ENCODE measurements at places on chromosomes 13 and 19.

GRCh38 chr13:56501750-56502149 is 639.0 kb upstream of the PRR20A start:
- no peak for DNase-seq

DNA sequence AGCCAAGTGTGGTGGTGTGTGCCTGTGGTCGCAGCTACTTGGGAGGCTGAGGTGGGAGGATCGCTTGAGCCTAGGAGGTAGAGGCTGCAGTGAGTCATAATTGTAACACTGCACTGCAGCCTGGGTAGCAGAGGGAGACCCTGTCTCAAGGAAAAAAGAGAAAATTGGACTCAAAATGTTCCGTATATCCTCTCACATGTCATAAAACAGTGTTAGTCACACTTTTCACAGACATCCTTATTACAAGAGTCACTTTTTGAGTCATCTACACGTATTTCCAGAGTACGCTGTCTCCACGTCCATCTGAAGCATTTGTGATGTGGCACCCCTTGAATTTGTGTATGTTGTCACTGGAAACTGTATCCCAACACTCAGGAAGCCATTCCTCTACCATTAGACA is 133.0 kb downstream of the SIPA1L3 start:
- DNase-seq: no peak

GRCh38 chr19:44603201-44603945 is 10.0 kb upstream of the IGSF23 start:
- no peak for DNase-seq

- no peak for DNase-seq
These were observed 37.6 kb upstream of the IGFL1 start for GRCh38 chr19:46191972-46192371.

GRCh38 chr19:16771618-16772017 is 52.0 kb downstream of the NWD1 start:
- DNase-seq: peak; percentile 96

DNA sequence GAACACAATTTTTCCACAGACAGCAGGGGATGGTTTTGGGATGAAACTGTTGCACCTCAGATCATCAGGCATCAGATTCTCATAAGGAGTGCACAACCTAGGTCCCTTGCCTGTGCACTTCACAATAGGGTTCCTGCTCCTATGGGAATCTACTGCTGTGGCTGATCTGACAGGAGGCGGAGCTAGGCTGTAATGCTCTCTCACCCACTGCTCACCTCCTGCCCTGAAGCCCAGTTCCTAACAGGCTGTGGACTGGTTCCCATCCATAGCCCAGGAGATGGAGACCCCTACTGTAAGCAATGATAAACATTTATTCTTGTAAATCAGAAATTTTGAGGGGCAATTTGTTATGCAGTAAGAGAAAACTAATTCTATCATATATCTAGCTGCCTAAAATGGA is 1234.7 kb downstream of the SLITRK1 start:
- no peak for DNase-seq

GRCh38 chr19:42313840-42314755 is 989 bp downstream of the TMEM145 start:
- no peak for DNase-seq

DNA sequence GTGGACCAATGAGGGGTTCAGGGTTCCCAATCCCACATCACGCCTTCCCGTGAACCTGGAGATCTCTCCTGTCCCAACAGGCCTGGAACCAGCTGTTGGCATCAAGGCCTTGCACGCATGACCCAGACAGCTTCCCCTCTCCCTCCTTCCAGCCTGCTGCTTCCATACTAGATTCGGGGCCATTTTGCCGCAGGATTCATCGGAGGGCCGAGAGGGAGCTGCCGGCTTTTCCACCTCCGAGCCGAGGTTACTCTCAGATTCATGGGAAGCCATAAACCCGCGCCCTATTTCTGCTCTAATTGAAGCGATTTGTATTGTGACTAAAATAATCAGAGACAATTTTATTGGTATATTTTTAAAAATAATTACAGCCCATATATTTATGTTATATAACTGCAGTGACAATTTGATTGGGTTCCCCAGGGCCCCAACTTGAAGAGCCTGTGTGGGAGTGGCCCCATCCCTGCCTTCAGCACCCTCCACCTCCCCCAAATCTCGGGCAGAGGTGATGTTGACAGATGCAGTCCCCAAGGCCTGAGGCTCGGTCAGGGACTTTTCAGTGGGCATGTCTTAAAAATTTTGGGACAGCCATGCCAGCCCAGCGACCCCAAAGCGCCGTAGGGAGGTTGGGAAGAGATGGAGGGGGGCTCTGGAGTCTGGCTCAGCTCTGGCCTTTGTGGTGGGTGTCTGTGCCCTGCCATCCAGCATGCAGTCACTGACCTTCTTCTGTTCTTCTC is 30.8 kb upstream of the PEPD start:
- no peak for DNase-seq

DNA sequence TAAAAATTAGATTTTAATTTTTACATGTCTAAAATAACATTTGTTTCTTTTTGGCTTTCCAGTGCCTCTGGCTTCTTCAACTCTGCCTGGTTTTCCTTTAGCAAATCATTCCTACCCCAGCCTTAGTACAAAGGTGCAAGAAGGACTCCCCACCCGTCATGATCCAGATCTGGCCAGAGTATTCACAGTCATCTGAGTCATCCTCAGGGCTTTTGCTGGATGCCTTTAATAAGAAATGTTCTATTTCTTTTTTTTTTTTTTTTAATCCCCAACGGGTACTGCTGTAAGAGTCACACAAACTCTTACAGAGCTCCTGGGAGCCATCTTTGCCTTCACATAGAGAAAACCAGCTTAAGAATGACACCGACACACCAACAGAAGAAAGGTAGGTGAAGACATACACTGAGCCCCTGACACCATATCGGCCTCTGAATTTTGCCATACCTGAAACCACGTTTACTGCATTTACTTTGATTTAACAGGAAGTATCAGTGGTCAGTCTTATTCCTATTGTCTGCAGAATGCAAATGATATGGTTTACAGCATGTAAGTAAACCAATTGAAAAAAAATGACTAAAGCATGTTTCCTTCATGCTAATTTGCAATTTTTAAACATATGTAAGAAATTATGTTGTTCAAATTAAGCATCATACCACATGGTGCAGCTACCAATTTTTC is 184.4 kb downstream of the NALCN start:
- DNase-seq: no peak

DNA sequence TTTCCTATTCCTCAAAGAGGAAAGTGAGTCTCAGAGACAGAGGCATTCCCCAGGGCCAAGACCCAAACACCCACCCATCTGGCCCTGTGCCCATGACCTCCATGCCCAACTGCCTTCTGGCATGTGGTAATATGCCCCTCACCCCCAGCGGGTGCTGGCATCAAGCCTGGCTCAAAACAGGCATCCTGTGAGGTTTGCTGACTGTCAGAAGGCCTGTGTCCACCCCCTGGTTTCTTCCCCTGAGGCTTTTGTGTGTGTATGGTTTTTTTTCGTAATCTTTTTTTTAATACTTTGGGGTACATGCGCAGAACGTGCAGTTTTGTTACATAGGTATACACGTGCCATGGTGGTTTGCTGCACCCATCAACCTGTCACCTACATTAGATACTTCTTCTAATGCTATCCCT is 7.6 kb upstream of the KANK2 start:
- no peak for DNase-seq

- DNase-seq: no peak
These were observed 71.2 kb upstream of the STK24 start for GRCh38 chr13:98648141-98648540.

- DNase-seq: no peak
These were observed 48.1 kb downstream of the FBN3 start for GRCh38 chr19:8101311-8101710.

- DNase-seq: no peak
These were observed 32.5 kb downstream of the MARK4 start for GRCh38 chr19:45283443-45284033.

DNA sequence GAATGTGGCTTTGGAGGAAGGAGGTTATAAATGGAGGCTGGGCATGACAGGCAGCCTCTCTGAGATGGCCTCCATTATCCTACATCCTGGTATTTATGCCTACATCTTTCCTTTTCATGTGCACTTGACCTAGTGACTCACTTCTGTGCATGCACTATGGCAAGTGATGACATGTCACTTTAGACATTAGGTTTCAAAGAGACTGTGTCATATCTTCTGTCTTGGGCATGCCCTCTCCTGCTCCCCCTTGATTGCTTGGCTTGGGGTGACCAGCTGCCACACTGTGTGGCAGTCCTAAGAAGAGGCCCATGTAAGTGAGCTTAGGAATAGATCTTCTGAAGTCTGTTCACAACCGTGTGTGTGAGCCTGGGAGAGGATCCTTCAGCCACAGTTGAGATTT is 472.8 kb downstream of the FGF9 start:
- DNase-seq: no peak

DNA sequence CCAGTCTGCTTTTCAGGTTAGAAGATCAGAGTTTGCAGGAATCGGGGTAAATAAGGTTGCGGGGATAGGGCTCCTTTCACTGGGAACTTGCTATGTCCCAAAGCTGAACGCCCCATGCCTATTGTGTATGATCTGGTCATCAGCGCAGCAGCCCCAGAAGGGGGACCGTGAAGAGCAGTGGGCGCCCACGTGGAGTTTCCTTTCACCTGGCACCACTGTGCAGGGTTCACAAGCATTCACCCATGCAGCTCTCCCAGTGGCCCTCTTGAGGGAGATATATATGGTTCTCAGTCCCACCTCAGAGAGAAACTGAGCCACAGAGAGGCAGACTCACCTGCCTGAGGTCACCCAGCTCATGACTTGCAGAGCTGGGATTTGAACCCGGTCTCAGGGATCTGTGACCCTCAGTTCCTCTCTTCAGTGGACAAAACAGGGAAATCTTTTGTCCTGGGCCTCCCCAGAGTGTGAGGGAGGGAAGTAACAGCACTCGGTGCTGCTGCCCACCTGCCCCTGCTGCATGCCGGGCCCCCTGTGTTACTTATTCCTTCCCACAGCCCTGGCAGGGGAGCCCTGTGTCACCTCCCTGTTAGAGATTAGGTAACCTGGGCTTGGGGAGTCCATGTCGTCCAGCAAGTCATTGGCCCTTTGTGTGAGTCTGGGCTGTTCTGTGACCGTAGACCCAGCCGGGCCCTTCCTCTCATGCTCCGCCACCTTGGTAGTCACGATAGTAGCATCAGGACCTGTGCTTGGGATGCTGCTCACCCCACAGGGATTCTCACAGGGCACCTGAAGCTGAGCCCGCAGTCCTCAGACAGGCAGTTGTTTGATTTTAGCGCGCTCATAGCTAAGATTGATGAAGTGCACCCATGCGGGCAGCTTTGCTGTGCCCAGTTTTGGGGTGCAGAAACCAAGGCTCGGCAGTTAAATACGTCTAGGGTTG is 27.9 kb downstream of the PPP5C start:
- DNase-seq: no peak

- no peak for DNase-seq
These were observed 1344.9 kb downstream of the UQCRFS1 start for GRCh38 chr19:27868007-27868406.

GRCh38 chr19:29524201-29524911 is 1.4 kb upstream of the VSTM2B start:
- no peak for DNase-seq

DNA sequence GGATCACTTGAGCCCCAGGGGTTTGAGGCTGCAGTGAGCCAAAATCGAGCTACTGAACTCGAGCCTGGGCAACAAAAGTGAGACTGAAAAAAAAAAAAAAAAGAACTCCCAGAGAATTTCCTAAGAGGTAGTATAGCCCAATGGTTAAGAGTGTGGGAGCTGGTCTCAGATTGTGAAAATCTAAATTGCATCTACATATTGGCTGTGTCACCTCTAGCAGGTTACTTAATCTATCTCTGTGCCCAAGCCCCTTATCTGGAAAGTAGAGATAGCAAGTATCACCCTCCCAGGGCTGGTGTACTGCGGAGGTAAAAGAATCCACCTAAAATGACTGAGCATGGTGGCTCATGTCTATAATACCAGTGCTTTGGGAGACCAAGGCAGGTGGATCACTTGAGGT is 3.7 kb upstream of the PLAUR start:
- no peak for DNase-seq

DNA sequence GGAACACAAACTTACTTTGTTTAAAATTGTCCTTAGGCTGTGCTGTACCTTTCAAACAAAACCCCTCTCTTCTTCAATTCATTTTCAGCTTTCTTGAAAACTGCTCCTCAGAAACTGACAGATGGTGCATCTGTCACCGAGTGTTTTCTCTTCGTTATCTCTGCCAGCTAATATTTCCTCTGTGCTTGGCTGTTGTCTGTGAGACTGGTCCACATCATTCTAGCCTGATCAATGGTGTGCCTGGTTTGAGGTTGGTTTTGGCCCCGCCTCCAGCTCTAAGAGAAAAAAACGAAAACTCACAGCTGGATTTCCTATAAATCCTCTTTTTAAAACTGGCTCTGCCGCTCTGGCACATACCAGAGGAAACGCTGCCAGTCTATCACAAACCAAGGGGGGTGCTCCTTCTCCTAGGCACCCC is 79.7 kb downstream of the STARD13 start:
- DNase-seq: no peak

DNA sequence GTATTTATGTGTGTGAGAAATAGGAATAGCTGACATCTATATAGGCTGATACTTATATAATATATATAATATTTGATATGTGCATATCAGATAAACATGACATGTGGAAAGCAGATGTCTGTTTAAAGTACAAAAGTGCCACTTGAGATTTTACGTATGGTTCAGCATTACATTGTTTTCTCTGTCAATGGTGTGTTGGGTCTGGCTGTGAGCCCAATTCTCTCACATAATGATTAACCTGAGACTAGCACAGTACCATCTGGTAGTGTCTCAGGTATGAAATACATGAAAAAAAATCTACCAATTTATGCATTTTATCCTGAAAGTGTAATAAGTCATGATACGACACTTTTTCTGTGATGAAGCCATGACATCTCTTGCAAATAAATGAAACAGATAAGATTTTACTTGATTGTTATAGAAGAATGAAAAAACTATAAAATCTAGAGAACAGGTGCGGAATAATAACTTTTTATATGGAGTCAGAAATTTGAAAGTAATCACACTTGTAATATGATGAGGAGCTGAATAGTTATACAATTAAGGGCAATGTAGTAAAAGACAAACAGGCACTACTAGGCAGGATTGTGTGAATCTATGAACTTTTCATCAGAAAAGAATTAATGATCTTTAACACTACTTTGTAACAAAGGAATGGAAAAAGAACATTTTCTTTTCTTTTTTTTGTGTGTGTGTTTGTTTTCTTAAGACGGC is 1405.0 kb downstream of the OLFM4 start:
- DNase-seq: no peak

DNA sequence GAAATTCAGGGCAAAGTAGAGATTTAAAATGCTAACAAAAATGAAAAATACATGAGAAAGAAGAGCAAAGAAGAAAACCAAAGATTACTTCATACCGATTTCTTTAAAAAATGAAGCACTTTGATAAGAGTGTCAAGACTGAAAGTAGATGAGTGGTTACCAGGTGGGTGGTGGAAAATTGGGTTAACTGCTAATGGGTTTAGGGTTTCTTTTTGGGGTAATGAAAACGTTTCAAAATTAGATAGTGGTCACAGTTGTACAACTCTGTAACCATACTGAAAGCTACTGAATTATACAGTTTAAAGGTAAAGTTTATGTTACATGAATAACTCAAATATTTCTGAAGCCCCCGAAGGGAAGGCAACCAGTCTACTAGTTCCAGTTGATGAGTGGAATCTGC is 179.4 kb downstream of the NDFIP2 start:
- DNase-seq: no peak
